ENCODE measurements at places on chromosomes 6 and 20.

- DNase-seq, result no peak
Measured at GRCh38 chr6:89313006-89313405, 2.1 kb downstream of the GABRR2 start.

GRCh38 chr6:101422811-101423210, 29.3 kb downstream of the GRIK2 start:
- no peak for DNase-seq

GRCh38 chr6:109327959-109328358, 54.3 kb downstream of the CD164 start:
- no peak for DNase-seq

DNA sequence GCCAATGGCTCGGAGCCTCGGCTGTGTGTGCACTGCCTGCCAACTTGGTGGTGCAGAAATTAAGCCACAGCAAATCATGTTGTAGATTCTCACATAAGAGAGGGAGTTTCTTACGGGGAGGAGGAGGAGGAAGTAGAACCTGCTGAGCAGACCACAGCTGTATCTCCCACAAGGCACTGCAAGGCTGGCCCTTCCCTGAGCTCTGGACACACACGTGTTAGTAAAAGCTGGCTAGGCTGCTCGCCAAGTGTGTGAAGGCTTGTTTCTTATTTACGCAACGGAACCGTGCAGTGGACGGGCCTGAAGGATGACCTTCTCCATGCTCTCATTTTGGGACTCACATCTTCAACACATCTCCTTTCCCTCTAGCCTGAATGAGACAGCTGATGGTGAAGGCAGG, 15.7 kb upstream of the QKI start:
- DNase-seq, result no peak

- DNase-seq, result no peak
Measured at GRCh38 chr6:113291751-113292445, 565.2 kb upstream of the MARCKS start.

GRCh38 chr6:132228894-132229293, 172.4 kb downstream of the MOXD1 start:
- DNase-seq, result no peak

DNA sequence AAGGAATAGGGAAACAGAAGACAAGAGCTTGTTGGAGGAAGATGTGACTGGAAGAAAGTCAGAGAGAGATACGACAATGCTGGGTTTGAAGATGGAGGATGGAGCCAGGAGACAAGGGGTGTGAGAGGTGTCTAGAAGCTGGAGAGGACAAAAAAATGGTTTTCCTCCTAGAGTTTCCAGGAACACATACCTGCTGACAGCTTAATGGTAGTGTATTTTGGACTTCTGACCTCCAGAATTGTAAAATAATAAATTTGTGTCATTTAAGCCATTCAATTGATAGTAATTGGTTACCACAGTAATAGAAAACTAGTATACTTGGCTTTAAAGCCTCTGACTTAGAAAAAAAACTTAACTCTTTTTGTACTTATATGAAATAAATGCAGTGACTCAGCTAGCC, 3.6 kb downstream of the AIG1 start:
- no peak for DNase-seq

DNA sequence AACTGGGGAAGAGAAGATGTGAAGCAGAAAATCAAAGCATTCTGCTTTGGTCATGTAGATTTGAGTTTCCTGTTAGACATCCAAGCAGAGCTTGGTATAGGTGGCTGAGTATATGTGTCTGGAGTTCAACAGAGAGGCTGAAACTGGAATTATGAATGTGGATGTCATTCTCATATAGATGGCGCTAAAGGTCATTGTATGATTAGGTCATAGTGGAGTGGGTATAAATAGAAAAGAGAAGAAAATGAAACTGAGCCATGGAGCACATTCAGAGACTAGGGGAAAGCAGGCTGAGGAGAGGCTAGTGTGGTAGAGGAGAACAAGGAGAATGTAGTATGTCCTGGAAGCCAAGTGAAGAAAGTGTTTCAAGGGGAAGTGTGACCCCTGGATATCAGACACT, 295.6 kb upstream of the PLN start:
- no peak for DNase-seq

- DNase-seq, result no peak
Measured at GRCh38 chr6:34310817-34311216, 62.0 kb upstream of the SMIM29 start.
